NCI-H1105 treated with DMSO at 0.1 percent for 48 hours (cell line): ENCODE measurements at places on chromosomes 12 and 14.

DNA sequence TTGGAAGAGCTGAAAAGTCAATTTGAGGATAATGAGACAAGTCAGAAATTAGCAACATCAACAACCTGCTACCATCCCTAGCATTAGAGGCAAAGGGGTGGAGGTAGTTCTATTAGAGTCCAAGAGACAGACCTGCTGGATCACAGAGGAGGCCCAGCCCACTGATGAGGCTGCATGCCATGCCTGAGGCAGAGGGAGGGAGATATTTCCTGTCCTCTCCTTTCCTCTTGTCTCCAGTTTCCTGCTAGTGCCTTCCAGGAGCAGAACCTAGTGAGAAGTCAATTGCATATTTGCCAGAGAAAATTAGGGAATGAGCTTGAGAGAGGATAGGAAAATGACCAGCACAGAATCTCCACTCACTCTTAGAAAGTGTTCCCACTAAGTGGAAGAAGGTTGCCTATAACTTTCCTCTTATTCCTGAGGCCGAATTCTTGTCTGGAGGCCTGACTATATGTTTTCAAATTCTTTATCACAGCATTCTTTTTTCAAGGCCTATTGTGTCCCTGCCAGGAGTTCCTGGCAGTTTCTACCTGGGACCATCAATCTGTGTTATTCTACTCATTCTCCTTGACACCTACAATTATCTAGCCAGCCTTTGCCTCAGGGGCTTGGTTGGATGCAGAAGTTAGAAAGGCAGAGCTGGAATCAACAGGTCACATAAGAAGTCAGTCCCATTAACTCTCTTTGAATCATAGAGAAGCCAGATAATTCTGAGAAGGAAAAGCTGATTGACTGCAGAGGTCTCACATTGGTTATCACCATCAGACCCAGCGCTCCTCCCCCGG lies 121.9 kb downstream of the EMP1 start:
- no peak for DNase-seq

GRCh38 chr12:67327466-67327865 lies 58.3 kb downstream of the CAND1 start:
- DNase-seq = no peak

DNA sequence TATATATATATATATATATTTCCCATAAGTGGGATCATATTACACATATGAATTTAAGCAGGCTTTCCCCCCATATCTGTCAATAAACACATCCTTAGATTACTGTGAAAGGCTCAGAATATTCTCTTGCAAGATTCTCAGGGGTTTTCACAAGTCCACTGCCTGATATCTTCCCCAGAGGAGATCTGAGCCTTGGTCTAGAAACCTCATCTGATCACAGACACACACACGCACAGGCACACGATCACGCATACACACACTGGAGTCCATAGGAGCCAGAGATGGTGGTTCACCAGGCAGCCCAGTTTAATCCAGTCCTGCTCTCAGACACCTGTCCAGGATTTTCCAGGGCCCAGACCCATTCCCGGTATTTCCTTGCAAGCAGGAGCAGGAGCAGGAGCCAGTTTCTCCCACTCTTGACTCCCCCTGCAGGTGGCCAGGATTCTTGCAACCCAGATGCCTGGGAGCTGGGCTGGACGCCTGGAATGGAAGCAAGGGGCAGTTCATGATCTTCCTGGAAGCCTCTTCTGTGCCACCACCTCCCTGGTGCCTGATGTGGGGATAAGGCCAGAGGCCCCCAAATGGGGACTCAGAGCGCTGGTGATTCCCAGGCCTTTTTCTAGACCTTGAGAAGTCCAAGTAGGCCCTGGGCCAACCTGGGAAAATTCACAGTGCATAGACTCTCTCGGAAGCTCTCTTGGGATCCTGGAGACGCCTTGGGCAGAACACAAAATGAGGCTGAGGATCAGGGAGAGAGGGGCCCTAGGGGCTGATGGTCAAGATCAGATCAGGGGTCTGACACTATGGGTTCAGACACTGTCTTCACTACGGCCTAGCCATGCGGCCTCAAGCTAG lies 16.5 kb upstream of the KRT78 start:
- peak; percentile 38 for DNase-seq

- DNase-seq = no peak
Measured at GRCh38 chr12:104565606-104566243, 109.0 kb downstream of the CHST11 start.

GRCh38 chr12:103623716-103624115 lies 36.6 kb downstream of the STAB2 start:
- DNase-seq = no peak

DNA sequence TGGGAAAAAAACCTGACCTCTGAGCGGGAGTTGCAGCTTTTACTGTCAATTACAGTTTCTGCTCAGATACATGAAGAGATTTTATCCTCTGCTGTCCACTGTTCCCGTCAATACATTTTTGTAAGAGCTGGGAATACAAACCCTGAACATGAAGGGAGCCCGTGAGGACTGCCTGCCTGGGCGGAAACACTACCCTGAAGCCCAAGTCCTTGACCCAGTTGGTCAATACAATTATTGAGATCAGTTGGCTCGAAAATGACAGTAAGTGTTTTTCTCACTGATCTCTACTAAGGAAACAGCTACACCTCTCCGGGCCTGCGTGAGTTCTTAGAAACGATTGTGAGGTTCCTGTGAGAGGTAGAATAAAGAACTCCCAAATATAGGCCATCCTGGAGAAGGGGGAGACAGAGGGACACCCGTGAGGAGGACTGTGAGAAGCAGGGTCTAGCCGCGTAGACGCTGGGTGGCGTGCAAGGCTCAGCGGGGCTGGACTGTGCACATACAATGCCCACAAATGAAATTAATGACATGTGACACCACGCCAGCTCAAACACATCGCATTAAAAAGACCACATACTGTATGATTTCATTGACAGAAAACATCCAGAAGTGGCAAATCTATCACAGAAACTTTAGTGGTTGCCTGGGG lies 509.5 kb downstream of the TMEM132D start:
- no peak for DNase-seq

- no peak for DNase-seq
Measured at GRCh38 chr14:93285044-93285443, 47.8 kb downstream of the BTBD7 start.
